ENCODE measurements at places on chromosomes 6 and 20.

GRCh38 chr6:149924933-149925252 is 2.0 kb upstream of the RAET1G start:
- DNase-seq: no peak

GRCh38 chr6:104537180-104537579 is 322.5 kb downstream of the HACE1 start:
- DNase-seq: no peak

- peak; percentile 49 for DNase-seq
These were observed 7.6 kb upstream of the TMEM14A start for GRCh38 chr6:52663120-52663935.

GRCh38 chr6:5072440-5072839 is 12.7 kb upstream of the PPP1R3G start:
- no peak for DNase-seq

- DNase-seq: peak; percentile 38
These were observed 151.4 kb upstream of the LAMA2 start for GRCh38 chr6:128731249-128732165.

- DNase-seq: no peak
These were observed 9.8 kb upstream of the NDUFAF4 start for GRCh38 chr6:96907498-96907897.
